Fibroblast of lung (primary cell): ENCODE measurements at places on chromosomes 4 and X. TPM values are rescaled to one million over a fixed set of nuclear protein-coding genes. Genes with fewer than 3 reads are reported as not detected.

TMPRSS11A gene
- not detected in 2 replicates for total RNA-seq

DNA sequence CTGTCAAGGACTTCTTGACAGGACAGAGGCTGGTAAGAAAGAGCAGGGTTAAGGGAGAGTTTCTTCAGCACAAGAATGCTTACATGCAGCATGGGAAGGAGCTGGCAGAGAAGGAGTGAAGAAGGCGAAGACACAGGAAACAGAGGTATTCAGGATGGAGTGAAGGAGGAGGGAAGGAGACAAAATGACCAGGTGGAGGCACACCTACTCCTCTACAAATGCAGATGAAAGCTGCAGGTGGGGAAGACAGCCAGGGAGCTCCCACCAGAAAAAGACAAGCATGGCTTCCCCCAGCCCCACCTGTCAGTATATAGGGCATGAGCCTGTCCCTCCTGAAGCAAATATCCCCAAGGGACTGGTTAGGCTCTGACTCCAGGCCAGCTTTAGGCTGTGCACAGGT, 29.6 kb upstream of the NKRF start:
- no peak for DNase-seq

DNA sequence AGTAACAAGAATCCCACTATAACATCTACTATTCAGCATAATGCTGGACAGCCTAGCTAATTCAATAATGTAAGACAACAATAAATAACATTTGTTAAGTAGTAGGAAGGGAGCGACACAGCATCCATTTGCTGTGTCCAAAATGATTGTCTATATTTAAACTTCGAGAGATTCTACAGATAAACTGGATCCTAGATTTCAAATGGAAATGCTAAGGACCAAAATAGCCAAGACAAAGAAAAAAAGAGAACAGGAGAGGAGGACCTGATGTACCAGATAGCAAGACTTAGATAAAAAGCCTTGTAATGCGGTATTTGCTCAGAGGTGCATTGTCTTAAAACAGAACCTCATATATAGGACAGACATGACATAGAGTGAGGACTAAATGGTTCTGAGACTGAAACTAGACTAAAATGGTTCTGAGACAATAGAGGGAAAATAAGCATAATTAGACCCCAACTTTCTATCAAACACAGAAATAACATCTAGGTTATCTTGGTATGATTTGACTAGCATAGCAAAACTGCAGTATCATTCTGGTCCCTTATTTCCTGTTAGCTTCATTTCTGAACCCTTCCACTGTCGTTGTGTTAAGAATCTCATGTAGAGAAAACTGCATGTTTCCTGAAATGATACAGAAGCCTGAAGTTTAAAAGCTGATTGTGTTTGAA, 3.8 kb downstream of the HPGDS start:
- no peak for DNase-seq

GRCh38 chr4:139958739-139959098, 195.3 kb downstream of the MAML3 start:
- no peak for DNase-seq

DNA sequence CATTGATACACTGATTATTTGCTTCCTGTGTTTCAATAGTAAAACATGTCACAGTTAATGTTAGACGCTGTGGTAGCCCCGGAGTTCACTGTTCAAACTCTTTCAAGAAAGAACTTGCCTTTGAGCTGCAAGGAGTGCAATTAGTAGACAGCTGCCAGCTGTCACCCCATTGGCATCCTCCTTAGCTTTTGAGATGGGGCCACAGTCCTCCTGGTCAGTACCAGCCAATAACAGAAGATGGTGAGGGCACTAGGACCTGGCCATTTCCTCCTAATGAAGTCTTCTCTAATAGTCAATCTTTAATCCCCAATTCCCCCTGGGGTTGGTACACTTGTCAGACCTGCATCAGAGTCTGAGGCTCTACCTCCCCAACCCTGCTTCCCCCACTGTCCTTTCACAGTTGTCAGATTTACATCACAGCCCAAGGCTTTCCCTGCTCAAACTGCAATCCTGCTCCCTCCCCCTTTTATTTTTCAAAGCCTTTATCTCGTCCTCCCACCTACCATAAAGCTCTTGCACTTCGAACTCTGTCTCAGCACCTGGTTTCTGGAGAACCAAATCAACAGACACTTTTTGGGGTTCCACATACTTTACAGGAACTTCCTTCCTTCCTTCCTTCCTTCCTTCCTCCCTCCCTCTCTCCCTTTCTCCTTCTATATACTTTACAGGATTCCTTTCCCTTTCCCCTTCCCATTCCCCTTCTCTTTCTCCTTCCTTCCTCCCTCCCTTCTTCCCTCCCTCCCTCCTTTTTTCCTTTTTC, 182.0 kb downstream of the RASL11B start:
- no peak for DNase-seq

TCEAL5 gene
- total RNA-seq = not detected in 2 replicates

DNA sequence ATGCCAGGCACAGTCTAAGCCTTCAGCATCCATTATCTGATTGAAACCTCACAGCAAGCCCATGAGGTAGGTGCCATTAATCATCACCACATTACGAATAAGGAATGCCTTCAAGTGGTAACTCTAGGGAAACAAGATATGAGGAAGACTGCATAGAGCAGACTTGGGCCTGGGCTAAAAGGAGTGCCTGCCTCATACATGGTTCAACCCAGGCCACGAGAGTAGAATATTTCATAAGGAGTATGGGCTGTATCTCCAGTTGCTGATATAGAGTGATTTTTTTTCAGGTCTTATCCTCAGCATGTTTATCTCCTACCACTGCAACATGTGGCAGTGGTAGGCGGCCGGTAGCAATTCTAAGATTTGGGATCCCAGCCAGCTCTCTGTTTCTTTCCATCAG, 51.7 kb downstream of the ATP11C start:
- peak; percentile 86 for DNase-seq

DNA sequence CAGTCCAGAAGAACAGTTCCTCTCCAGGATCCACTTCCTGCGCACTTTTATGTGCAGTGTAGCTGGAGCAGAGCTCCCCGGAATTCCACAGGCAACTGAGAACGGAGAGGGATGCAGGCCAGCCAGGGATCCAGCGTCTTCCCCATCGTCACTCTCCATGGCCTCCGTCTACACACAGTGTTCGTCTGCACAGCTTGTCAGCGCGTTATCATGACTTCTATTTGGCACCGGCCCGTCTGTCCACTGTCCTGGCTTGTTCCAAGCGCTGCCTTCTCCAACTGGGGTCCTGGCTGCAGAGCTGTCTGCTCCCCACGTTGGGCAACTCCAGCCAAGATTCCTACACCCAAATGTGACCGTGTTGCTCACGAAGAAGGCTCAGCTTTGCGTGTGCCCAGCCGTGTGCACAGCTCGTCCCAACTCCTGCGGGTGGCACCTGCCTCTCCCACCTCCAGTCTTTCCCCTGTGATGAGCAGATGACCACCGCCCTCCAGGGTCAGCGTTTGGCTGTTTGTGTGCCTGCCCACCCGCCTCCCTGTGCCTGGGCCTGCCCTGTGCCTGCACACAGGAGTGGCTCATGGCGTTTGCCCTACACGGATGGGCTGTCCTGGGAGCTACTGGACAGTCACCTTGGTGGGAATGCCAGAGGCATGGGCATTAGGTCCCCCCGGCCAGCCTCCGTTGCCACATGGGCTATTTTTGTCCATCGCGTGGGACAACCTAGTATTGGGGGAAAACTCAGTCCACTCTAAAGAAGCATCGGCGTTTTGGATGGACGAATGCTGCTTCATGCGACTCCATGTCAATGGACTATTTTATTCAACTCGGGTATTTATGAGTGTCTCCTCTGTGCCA, 2.2 kb upstream of the CTBP1 start:
- no peak for DNase-seq

DNA sequence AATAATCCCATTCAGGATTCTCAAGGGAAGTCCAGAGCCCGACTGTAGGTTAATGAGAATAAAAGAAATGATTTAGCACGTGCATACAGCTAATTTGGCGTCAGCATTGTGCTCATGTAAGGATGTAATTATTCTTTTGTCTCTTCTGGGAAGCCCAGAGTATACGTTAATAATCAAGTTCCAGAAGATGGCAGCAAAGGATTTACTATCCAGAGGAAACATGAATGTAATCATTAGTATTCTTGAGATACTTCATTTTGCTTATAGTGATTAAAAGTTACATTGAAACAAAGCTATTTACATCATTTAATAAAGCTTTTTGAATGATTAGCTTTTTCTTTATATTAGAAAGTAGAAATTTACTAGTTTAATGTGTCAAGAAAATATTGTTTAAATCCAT, 27.1 kb upstream of the MAP9 start:
- DNase-seq = peak; percentile 37

DNA sequence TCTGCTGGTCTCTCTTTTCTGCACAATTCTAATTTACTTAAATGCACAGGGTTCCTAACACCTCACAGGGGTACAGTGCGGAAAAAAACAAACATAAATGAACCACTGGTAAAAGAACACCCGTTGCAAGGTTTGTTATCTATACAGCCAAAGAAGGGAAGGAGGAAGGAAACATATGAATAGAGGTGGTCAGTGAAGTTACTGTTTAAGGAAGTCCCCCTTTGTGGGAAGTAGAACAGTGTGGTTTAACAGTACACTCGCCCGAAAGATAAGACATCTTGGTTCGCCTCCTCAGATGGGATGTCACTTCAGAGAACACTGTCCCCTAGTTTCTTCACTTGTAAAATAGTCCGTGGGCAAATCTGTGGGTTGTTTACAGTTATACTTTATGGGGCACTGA, 57.5 kb downstream of the TEC start:
- no peak for DNase-seq

DNA sequence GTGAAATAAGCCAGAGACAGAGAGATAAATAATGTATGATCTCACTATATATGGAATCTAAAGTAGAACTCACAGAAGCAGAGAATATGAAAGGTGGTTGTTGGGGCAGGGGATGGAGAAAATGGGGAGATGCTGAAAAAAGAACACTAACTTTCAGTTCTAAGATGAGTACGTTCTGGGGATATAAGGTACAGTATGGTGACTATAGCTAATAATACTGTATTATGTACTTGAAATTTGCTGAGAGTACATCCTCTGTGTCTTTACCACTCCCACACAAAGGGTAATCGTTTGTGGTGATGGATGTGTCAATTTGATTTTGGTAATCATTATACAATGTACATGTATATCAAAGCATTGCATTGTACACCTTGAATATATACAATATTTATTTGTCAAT, 6.6 kb downstream of the FBXL5 start:
- DNase-seq = no peak

MGST2 gene
- total RNA-seq = 4.6 and 5.3 TPM in 2 replicates

PNCK gene
- 0.26 and 0.33 TPM in 2 replicates for total RNA-seq

- peak; percentile 41 for DNase-seq
Measured at GRCh38 chr4:52051213-52051614, at the start of gene SPATA18. Gene SPATA18, plus strand, starts transcription at chr4:52051304. Its CDS starts 401 bp downstream, at chr4:52051705.

GRCh38 chr4:41632481-41633073, 94.6 kb downstream of the LIMCH1 start:
- DNase-seq = no peak
